ENCODE measurements at places on chromosomes 2 and 18. TPM values are rescaled to one million over a fixed set of nuclear protein-coding genes. Genes with fewer than 3 reads are reported as not detected.

GRCh38 chr2:179951680-179952079 lies 55.4 kb downstream of the CWC22 start:
- no peak for DNase-seq

The ASTL gene
- not detected for polyA plus RNA-seq

DNA sequence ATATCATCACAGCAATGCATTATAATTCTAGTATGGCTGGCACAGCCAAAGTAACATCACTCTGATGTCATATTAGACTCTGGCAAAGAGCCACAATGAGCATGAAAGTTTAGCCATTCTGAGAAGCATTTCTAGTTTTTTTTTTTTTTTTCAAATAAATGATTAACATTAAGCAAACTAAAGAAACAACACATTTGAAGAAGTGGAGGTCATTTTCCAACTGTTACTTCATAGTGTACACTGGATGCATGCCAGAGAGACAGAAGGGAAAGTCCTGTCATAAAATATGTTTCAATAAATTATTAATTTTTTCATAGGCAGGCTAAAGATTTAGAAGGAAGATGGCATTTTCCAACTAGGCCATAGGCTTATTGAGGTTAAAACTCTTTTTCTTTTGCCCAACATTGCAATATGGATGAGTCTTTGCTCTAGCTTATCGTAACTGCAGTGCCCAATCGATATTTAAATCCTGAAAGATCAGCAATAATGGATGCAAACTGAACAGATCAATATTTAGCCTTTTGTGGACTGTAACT lies 1630.4 kb upstream of the ACVR2A start:
- DNase-seq = peak; percentile 83

GRCh38 chr2:236762628-236763027 lies 193.0 kb downstream of the ACKR3 start:
- no peak for DNase-seq

- no peak for DNase-seq
Observed at GRCh38 chr2:51581636-51582267, 549.8 kb upstream of the NRXN1 start.

The DSEL gene
- 0.07 TPM for polyA plus RNA-seq

GRCh38 chr2:201964631-201965206 lies 68.9 kb upstream of the FZD7 start:
- no peak for DNase-seq

DNA sequence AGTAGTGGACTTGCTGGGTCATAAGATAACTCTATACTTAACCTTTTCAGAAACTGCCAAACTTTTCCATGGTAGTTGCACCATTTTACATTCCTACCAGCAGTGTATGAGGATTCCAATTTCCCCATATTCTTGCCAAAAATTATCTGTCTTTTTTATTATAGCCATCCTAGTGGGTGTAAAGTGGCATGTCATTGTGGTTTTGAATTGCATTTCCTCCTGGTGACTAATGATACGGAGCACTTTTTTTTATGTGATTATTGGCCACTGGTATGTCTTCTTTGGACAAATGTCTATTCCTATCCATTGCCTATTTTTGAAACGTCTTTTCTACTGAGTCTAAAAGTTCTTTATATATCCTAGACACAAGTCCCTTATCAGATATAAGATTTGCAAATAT lies 44.3 kb downstream of the CACNB4 start:
- DNase-seq = no peak

The PRSS56 gene
- not detected for polyA plus RNA-seq

- no peak for DNase-seq
Observed at GRCh38 chr2:120992791-120993555, 257.3 kb downstream of the GLI2 start.

The GAD1 gene
- polyA plus RNA-seq = not detected

DNA sequence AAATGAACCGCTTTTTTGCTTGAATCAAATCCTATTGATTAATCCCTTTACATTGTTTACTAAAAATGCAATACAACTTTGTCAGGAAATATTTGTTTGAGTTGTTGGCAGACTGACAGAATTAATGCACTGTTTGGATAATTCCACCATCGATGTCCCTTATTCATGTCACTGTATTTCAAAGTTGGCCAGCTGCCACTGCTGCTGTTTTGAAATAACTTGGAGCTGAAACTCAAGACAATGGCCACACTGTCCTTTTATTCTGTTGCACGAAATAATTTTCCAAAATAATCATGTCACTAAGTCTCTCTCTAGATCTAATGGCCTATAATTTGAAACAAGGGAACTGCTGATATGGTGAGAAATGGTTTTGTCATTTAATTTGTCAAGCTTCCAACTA lies 55.2 kb upstream of the PAX3 start:
- DNase-seq = no peak

The CXCR1 gene
- not detected for polyA plus RNA-seq

The IL36G gene
- polyA plus RNA-seq = not detected

The VWC2L gene
- not detected for polyA plus RNA-seq

- DNase-seq = no peak
Observed at GRCh38 chr2:25623361-25623760, 50.0 kb downstream of the DTNB start.

DNA sequence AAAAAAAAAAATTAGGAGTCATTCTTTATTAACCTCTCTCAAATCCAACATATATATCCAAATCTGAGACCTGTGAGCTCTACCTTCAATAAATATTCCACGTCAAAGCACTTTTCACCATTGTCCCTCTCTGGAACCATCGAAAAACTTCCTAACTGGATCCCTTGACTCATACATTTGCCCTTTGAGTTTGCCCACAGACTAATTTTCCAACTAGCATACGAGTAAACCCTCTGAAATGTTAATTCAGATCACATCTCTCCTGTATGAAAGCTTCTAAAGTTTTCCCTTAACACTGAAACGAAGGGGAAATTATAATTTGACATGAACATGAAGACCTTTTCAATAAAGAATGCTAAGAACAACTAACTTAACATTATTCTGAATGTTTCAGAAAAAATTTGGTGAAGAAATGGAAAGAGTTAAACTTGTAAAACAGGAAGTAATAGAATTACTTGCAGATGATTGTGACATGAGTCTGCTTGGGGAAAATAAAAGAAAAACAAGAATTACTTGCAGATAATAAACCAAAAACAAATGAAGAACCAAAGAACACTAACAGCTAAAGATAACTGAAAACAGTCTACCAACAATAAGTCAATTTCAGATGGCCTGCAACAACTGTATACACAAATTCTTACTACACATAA lies 110.6 kb downstream of the C2orf74 start:
- no peak for DNase-seq

The CUL3 gene
- polyA plus RNA-seq = 27.3 TPM

- no peak for DNase-seq
Observed at GRCh38 chr2:187900021-187900420, 345.8 kb upstream of the TFPI start.

GRCh38 chr2:239957681-239958472 lies 67.3 kb downstream of the NDUFA10 start:
- DNase-seq = no peak

DNA sequence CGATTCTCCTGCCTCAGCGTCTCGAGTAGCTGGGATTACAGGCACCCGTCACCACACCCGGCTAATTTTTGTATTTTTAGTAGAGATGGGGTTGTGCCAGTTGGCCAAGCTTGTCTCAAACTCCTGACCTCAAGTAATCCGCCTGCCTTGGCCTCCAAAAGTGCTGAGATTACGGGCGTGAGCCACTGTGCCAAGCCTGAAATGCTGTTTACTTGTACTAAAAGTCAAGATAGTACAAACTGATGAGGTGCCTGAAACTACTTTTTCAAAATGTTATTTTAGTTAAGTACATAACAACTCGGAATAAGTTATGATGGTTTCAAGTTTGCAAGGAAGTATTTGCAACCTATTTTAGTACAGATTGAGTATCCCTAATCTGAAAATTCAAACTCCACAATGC lies 85.7 kb downstream of the CEP192 start:
- no peak for DNase-seq

DNA sequence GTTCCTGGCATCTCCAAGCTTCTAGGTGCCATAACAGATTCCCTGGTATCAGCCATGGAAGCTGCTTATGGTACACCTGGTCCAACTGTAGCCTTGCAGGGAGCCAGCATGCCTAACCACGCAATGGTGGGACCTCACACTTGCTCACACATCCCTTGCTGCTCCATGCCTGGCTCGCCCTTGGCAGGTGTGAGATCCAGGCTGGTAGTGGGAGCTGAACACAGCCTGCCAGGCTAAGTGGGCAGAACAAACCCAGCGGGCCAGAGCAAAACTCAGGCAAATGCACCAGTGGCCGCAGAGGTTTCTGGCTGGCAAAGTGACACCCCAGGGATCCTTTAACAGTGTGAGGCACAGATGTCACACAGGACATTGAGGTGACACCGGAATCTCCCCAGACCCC lies 185.8 kb downstream of the NDUFA10 start:
- no peak for DNase-seq

The CERKL gene
- not detected for polyA plus RNA-seq

GRCh38 chr2:122148128-122148767 lies 392.8 kb downstream of the TSN start:
- DNase-seq = no peak

DNA sequence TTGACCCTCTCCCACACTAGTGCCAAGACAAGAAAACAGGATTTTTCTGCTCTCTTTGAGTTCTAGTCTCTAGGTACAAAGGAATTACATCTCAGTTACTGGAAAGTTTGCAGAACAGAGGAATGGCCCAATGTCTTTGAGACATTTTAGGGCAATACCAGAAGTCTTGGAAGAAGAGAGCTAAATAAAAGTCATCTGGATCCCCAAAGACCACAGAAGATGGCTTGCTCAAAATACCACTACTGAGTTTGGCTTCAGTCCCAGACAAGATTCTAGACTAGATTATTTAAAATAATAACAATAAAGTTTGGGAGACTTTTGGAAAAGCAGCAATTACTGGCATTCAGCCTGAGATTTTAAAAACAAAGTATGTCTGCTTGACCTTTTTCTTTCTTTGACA lies 61.9 kb upstream of the HK2 start:
- no peak for DNase-seq

The METTL4 gene
- polyA plus RNA-seq = 8.1 TPM

GRCh38 chr2:127695491-127696472 lies 5.5 kb upstream of the SFT2D3 start:
- no peak for DNase-seq

The KRTCAP3 gene
- 4.5 TPM for polyA plus RNA-seq

GRCh38 chr18:45412577-45412976 lies 202.7 kb upstream of the SLC14A2 start:
- no peak for DNase-seq

The DNAJC27 gene
- polyA plus RNA-seq = 3.7 TPM

- peak; percentile 95 for DNase-seq
Observed at GRCh38 chr2:53969285-53969967, 1.4 kb downstream of the PSME4 start.

- peak; percentile 58 for DNase-seq
Observed at GRCh38 chr2:14944562-14945346, 312.2 kb downstream of the LRATD1 start.

The ADAM23 gene
- not detected for polyA plus RNA-seq

DNA sequence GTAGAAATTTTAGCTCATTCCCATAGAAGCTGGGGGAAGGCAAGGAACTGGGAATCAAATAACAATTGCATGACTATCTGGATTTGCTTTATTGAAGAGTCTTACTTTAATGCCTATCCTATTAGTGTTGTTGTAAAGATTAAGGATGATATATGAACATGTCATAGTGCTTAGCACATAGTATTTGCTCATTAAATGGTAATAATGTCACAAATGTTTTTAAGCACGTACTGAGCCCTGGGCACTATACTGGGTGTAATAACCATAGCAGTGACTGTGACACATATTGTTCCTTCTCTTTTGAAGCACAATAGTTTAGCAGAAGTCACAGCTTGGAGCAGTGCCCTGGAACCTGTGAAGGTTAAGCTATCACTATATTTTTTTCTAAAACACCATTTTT lies 47.2 kb upstream of the DTNB start:
- DNase-seq = no peak

The FOXI3 gene
- polyA plus RNA-seq = not detected

DNA sequence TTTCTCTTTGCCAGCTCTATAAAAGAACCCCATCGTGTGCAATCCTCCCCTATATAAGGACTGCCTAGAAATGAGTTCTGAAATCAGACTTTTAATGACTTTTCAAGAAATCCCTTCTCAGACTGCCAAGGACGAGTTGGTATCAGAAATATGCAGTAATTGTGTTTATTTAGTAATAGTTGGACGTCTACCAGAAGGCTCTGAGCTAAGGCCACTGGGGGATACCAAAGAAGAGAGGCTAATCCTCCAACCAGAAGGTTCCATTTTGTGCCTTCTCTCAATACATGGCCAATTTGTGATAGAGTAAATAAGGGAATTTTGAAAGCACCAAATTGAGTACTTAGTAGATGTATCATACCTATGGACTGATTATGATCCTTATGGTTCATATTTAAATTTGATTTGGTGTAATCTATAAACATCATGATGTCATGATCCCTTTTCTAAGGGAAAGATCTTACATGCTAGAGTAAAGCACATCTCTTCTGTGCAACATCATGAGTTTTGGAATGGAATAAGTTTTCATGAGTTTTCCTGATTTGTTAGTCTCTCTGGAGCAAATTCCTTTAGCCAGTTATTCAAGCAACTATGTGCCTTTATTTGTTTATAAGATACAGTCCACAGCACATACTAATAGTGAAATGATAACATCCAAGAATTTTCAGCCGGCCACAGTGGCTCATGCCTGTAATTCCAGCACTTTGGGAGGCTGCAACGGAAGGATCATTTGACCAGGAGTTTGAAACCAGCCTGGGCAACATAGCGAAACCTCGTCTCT lies 82.2 kb upstream of the LTBP1 start:
- DNase-seq = no peak

DNA sequence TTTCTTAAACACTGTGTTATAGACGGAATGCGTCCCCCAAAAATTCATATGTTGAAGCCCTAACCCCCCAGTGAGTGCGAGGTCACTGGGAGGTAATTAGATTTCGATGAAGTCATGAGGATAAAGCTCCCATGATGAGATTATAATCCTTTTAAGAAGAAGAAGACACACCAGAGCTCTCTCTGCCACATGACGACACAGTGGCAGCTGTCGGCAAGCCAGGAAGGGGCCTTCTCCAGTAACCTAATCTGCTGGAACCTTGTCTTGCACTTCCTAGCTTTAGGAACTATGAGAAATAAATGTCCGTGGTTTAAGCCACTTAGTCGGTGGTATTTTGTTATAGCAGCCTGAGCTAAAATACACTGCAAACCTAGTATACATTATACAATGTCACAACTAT lies 12.3 kb downstream of the TMEM237 start:
- no peak for DNase-seq

The PIEZO2 gene
- polyA plus RNA-seq = 15.2 TPM
